ENCODE measurements at places on chromosomes 7 and 10.
A peak's percentile ranks its signal among the peaks of the same experiment; 100 is the strongest.

DNA sequence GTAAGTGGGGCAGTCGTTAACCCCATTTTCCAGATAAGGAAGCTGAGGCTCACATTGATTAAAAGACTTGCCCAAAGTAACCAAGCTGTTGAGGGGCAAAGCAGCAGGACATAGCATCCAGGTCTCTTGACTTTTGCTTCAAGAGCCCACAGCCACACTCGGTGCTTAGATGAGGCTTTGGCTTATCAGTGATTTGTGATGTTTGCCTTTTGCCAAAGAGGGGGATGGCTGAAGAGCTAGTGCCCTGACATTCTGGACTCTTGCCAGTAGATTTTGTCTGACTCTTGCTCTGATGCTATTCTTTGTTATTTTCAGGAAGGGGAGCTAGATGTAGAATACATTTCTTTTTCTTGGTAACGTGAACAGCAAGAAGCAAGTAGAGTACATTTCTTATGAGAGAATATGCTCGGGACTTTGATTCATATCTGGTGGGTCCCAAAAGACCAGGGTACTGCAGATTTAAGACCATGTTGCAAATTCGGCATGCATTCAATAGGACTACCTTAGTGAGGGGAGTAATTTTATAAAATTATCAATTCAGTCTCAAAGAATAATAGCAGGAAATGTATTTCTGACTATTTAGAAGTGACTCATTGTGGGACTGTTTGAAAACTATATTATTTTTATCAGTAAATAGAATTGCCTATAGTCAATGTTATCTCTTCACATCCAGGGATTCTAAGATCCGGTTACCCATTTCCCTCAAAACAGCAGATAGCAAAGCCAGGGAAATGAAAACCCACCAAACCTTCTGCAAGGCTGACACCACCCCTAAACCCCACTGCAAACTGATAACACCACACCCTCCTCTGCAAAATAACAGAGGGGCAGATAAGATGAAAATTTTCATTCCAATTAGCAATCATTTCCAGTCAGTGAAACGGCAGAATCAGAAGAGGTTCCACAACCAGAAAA is 180.0 kb upstream of the BMPER start:
- H3K36me3 ChIP-seq = no peaks in the 10 kb centered on the region
- no peaks in the 10 kb centered on the region for H3K27me3 ChIP-seq

DNA sequence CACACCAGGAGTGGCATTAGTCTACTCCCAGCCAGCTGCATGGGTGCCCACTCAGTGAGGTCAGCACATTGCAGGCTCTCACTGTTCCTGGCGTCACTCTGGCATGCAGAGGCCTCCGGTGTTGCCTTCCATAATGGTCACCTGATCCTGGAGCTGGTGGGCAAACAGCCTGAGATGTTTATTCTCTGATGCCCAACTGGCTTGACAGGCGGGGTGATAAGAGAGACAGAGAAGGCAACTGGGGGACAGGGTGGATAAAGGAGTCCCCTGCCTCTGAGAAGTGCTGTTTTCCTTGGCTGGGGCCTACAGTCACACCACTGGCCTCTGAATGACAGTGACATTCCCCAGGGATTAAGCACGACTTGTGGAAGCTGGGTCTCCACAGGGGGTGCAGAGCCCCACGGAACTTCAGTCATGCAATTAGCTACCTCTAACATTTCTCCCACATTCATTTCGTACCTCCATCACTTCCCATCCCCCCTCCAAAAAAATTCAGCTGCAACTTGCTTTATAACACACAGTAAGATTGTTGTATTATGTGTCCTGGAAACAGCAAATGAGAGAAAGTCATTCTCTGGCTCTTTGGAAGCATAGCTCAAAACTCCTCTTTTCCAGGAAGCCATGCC is 7.1 kb upstream of the RBM20 start:
- H3K27ac ChIP-seq = peak overlapping the region; percentile 34
- peak overlapping the region; percentile 23 for H3K4me3 ChIP-seq
- no peaks in the 10 kb centered on the region for H3K36me3 ChIP-seq
- no peaks in the 10 kb centered on the region for H3K27me3 ChIP-seq
- peak; percentile 67 for DNase-seq

DNA sequence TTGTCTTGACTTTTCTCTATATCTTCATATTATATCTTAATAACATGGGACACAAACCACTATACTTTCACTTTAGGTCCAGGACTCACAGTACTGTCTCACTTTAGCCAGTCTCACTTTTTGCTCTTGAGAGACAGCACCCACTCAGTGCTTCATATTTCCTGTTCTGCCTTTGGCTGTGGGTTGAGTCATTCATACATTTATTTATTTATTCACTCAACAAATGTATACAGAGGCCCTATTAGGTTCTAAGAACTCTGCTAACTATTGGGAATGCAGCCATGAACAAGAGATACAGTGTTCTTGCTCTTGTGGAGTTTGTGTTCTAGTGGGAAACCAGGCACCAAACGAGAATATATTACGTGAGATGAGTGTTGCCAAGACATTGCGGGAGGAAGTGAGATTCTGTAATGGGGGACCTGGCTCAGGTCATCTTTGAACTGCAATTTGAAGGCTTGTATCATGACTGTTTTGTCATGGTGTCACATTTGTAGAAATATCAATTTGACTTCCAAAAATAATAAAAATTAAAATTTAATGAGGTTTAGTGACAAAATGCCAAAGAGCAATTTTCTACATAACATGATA is 190.1 kb downstream of the SDHAF3 start:
- no peaks in the 10 kb centered on the region for H3K4me1 ChIP-seq
- no peaks in the 10 kb centered on the region for H3K36me3 ChIP-seq
- H3K27ac ChIP-seq = no peak overlapping the region
- H3K4me3 ChIP-seq = no peak overlapping the region

GRCh38 chr7:2182461-2182860 is 50.3 kb downstream of the MAD1L1 start:
- no peaks in the 10 kb centered on the region for H3K27me3 ChIP-seq
- no peak for DNase-seq
- no peaks in the 10 kb centered on the region for H3K4me1 ChIP-seq
- H3K4me3 ChIP-seq = no peak overlapping the region
- H3K27ac ChIP-seq = no peak overlapping the region

DNA sequence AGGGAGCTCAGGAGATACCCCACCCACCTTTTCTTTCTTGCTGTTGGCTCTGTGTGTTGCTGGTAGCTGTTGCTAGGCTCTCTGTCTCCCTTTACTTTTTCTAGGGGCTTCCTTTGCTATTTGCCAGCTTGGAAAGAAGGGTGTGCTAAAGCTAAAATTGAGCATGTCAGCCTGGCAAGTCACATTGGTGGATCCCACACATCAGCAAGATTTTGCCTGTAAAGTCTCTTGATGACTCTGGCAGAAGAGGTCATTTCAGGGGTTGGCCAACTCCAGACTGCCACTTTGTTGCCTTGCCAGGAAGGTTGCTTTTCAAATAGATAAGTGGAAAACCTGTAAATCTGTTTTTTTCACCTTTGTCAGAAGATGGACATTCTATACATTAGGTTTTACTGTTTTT is 9.9 kb downstream of the CCNY start:
- H3K4me1 ChIP-seq = no peaks in the 10 kb centered on the region
- no peak overlapping the region for H3K4me3 ChIP-seq
- no peaks in the 10 kb centered on the region for H3K36me3 ChIP-seq
- DNase-seq = no peak

All from SJCRH30 (cell line).